COLO829 (cell line): ENCODE measurements at places on chromosomes 5 and 9.
A peak's percentile ranks its signal among the peaks of the same experiment; 100 is the strongest.

GRCh38 chr5:179194941-179195381 lies 134.8 kb downstream of the ZNF354C start:
- no peak for DNase-seq

GRCh38 chr9:18689921-18690320 lies 216.0 kb downstream of the ADAMTSL1 start:
- DNase-seq: no peak

- peak; percentile 13 for DNase-seq
These were observed 94.5 kb upstream of the LIFR start for GRCh38 chr5:38650946-38651345.

GRCh38 chr9:123011878-123012528 lies 21.5 kb upstream of the GPR21 start:
- no peak for DNase-seq

GRCh38 chr5:36153726-36154125 lies 1.8 kb downstream of the SKP2 start:
- DNase-seq: no peak

DNA sequence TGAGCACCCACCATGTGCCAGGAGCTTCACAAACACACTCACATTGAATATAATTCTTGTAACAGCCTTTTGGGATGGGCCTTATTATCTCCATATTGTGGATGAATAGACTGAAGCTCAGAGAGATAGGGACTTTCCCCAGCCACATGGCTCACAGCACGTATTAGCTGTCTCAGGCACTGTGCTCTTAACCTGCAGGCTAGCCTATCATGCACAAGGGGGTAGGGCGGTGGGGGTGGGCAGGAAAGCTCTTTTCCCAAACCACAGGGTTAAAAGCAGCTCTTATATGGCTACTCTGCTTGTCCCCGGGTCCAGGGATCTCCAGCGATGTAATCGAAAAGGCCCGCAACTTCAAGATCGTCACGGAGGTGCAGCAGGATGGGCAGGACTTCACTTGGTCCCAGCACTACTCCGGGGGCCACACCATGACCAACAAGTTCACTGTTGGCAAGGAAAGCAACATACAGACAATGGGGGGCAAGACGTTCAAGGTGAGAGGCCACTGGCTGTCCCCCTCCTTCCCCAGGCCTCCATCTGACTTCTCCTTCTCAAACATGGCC lies 2.6 kb downstream of the FABP6 start:
- no peak for DNase-seq

DNA sequence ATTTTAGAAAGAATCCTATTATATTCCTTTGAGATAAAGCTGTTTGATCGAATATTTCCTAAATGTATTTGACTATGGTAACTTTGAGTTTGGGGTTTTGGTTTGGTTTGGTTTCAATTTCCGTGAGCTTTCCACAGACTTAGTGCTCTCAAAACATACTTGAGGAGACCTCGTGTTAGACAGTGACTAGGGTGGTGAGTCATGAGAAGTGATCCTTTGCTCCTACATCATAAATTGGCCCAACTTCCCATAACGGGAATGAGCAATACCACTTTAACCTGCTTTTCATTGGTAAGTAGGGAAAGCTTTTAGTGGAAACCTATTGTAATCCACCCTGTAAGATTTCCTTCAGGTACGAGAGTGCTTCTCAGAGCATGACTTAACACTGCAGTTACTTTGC lies 3.8 kb upstream of the RASEF start:
- no peak for DNase-seq

GRCh38 chr5:126801992-126802294 lies 25.0 kb downstream of the LMNB1 start:
- DNase-seq: no peak

DNA sequence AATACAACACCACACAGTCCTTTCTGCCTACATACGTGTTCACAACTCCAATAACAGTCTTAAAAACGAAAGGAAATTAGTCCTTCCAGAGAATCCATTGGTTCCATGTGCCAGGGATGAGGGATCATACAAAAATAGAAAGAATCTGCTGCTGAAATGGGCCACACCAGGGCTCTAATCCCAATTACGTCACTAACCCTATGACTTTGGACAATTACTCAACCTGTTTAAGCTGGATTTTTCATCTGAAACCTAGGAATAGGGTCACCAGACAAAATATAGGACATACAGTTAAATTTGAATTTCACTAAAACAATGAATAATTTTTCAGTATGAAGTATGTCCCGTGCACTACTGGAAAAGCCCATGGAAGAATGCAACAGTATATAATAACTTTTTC lies 264.7 kb downstream of the YTHDC2 start:
- no peak for DNase-seq

- peak; percentile 61 for DNase-seq
These were observed 44.5 kb downstream of the AGXT2 start for GRCh38 chr5:35003018-35003957.

GRCh38 chr5:176533894-176534611 lies 3.1 kb downstream of the RNF44 start:
- DNase-seq: no peak

DNA sequence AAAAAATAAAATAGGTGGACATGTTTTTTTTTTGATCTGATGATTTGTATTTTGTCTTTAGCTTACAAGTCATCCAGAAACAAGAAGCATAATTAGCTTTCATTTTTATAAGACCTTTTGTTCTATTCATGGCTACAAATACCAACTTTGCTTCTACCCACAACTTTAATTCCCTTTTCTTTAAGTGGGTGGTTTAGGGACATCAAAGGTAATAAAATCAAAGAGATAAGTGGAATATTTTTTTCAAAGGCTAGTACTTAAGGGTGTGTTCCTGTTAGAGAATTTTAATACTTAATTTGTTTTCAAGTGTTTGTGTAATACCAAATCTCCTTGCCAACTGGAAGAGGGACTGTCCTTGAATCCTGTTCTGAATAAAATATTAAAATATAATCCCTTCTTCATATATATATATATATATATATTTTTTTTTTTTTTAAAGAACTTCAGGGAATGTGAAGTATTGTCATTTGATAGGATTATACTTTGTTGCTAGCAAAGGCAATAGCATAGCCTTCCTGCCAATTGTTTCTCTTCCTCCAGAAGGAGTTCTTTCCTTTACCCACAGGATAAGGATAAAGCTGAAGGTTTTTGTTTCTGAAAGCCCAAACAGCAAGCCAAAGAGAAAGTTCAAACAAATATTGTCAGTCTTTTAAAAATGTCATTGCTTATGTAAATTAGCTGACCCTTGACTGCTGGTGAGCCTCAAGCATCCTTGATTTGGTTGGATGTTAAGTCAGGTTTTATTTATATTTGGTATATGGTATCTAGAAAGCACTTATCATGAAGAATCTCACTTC lies 108.9 kb downstream of the PAM start:
- no peak for DNase-seq

DNA sequence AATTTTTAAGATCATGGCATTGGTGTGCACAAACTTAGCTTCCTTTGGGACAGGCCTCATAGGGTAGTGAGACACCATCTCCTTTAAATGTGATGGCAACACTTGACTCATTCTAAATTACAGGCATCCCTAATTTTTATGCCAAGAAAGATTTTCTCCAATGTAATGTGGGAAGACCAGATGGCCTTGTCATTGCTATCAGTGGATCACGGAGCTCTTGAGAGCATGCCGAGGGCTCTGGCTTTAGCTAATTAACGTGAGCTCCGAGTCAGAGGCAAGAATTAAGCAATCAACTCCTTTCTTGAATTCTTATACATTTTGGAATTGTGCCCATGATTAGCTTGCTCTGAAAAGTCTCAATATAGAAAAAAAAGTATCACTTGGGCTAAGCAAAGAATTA lies 215.8 kb downstream of the LRRC70 start:
- DNase-seq: no peak

DNA sequence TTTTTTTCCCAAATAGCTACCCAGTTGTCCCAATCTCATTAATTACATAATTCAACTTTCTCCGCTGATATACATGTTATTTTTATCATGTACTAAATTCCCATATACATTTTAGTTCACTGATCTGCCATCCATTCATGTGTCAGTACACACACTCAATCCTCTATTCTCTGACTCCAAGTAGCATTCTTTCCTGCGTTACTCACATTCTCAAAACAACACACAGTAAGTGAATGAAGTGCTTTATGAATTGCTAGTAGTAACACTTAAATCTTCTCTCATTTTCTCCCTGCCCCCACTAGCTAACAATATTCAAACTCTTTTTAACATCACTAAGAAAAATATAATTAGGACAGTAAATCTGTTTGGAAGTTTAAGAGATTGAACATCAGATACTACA lies 8.9 kb downstream of the ZNF366 start:
- peak; percentile 74 for DNase-seq
